ENCODE measurements at places on chromosomes 7 and 10. TPM values are rescaled to one million over a fixed set of nuclear protein-coding genes. Genes with fewer than 3 reads are reported as not detected.

C10orf143 gene
- 0.69 TPM for total RNA-seq

PNLIPRP1 gene
- total RNA-seq: not detected

EPHB6 gene
- total RNA-seq: under 0.01 TPM

ITIH5 gene
- 0.33 TPM for total RNA-seq

ZFAND4 gene
- 5.3 TPM for total RNA-seq

NFE2L3 gene
- total RNA-seq: 11.4 TPM
